NCI-H187 (cell line): ENCODE measurements at places on chromosomes 2 and 18.

- DNase-seq: no peak
Measured at GRCh38 chr2:129733579-129733978, 245.9 kb upstream of the RAB6C start.

DNA sequence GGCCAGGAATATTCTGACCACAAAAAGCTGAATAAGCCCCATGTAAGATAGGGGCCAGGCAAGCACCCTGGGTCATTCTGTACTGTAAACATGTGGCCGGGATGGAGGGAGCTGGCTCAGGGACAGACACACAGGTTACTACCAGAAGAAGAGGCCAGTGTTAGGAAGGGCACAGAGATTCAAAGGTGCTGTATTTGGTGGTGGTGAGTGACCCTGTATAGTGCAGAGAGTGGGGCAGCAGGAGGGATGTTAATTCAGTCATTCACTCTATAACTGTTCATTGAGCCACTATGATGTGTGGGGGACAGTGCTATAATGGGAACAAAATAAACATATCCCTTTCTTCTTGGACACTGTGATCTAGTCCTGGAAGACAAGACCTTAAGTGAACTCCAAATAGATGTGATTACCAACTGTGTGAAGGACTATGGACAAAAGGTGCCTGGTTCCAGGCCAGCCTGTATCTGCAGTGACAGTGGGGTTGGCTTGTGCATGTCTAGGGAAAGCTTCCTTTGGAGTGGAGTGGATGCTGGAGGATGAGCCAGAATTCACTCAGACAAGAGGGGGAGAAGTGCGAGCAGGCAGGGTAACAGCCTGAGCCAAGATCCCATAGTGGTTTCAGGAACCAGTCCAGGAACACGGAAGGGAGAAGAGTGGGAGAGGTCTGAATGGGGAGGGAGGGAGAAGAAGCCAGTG, 8.3 kb downstream of the MOCOS start:
- no peak for DNase-seq

DNA sequence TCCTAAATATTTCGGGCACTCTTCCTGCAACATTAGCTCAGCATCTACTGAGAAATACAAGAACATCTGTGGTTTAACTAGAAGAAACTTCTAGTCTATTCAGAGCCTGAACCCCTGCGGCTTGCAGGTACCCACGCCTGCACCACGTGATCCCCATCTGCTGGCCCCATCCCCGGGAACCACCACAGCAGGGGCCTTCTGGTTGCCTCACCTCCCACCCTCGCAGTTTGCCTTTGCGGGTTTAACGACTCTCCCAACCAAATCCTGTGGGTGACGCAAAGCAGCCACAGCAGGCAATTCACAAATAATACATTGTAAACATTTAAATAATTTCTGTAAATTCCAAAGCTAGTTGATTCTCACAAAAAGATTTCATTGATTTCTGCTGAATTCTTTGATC, 90.2 kb upstream of the TMEM18 start:
- no peak for DNase-seq

DNA sequence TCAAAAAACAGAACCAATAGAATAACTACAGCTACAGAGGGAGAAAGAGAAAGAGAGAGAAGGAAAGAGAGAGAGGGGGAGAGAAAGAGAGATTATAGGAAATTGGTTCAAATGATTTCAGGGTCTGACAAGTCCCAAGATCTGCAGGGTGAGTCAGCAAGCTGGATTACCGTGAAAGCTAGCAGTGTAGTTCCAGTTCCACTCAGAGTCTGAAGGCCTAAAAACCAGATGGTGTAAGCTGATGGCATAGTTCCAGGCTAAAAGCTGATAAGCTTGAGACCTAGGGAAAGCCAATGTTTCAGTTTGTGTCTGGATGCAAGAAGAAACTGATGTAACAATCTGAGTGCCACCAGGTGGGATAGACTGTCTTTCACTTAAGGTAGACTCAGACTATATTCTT, 397.7 kb downstream of the TRIB2 start:
- no peak for DNase-seq

DNA sequence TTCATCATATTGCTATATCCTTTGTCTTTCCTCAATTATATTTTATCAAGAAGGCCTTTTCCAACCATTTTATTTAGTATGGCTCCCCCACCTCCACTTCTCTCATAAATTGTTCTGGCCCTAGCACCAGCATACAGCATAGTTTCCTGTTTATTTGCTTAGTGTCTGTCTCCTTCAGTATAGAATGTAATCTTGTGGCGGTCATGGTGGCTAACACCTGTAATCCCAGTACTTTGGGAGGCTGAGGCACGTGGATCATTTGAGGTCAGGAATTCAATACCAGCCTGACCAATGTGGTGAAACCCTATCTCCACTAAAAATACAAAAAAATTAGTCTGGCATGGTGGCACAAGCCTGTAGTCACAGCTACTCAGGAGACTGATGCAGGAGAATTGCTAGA, 39.6 kb upstream of the CLASP1 start:
- no peak for DNase-seq

DNA sequence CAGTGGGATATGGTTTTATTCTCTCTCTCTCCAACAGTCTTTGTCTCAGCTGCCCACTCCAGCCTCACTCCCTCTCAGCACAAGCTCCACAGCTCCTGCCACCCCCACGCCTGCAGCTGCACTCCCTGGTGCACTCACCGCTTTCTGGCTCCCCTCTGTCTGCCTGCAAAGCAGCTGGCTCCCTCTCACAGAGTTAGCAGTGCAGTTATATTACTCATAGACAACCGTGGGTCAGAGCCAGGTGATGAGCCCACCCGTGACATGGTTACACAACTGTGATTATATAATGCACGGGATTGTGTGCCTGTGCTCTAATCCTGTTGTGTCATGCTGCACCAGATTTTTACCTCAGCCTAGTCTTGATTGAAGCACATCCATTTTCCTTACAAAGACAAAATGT, 276.9 kb upstream of the CHAC2 start:
- peak; percentile 13 for DNase-seq

DNA sequence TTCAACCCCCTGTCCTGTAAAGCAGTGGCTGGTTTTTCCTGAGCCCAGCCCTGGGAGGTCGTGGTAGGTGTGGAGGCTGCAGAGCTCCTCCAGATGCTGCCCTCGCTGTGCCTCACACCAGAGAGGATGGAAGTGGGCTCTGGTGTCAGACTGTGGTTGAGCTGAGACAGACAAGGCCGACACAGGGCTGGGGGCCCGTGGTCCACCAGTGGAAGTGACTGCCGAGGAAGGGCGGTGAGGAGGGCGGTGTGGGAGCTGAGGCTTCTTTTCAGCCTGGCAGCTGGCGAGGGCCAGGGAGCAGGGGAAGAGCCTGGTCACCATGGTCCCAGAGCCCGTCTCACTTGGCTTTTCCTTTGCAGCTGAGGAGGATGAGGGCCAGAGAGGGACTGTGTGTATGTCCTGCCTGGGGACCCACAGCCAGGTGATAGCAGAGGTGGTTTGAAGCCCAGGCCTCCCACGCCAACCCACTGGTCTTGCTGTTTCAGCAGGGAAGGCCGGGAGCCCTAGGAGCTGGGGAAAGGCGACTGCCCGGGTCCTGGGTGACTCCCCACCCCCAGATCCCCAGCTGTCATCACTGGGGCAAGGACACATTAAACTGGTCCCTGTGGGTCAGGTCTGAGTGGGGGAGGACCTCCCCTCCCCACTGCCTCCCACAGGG, 8.5 kb downstream of the SFTPB start:
- no peak for DNase-seq

DNA sequence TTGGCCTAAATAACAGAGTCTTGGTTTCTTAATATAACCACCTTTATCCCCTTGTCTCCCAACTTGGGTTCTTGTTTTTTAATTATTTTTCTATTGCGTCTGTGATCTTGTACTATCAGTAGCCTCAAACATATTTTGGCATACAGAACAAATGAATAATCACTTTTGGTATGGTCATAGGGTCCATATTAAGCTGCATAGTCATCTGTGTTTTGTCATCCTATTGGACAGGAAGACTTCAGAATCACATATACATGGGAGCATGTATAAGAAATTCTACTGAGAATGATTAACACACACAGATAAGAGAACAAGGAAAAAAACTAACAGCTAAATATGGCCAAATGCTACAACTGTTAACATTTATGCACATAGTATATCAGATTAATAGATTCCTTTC, 126.0 kb downstream of the MEP1B start:
- no peak for DNase-seq

- no peak for DNase-seq
Measured at GRCh38 chr2:8090748-8091700, 590.8 kb upstream of the ID2 start.
